SK-N-DZ (cell line): ENCODE measurements at places on chromosomes 12 and 14.

DNA sequence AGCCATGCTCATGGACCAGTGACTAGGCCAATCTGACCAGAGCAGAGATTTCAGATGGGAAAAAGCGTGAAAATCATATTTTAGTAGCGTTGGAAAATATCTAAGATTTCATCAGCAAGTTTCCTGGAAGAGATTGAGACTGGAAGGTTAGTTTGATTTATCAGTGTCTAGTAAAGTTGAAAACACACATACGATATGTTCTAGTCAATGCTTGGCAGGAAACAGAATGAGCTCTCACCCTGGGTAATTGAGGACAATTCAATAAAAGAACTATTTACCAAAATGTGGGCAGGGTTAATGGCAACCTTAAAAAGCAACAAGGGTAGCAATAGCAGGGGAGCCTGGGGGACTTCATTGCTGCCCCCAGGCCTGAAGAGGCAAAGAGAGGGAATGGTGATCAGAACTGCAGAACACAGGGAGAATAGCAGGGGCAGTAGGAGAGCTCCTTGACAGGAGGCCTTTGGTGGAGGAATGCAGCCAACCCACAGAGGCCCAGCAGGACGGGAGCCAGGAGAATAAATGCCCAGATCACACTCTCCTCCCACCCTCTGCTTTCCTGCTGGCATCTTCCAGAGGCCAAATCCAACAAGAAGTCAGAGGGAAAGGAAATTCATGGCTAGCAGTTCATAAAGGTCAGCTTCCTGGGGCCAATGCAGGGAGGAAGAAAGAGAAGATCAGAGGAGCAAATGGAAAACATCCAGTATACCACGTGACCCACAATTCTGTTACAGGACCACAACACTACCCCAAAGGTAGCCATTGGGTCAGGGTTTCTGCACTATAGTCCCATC lies 27.6 kb upstream of the LRP6 start:
- DNase-seq, result no peak

DNA sequence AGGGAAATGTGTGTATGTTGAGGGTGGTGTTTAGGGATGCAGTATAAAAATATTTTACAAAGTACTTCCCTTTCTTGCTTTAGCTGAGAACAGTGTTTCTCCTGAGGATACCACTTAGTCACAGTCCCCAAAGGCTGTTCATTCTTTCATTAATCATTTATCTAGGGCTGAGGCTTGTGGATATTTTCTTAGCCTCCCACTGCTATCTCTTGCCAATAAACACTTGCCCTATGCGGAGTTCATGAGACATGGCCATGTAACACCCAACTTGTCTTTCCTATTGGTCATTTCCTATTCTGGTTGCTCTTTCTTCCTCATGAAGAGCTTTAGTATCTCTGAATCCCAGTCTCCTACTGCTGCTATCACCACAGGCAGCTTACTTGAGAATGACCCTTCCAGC lies 75.1 kb downstream of the ETNK1 start:
- no peak for DNase-seq

DNA sequence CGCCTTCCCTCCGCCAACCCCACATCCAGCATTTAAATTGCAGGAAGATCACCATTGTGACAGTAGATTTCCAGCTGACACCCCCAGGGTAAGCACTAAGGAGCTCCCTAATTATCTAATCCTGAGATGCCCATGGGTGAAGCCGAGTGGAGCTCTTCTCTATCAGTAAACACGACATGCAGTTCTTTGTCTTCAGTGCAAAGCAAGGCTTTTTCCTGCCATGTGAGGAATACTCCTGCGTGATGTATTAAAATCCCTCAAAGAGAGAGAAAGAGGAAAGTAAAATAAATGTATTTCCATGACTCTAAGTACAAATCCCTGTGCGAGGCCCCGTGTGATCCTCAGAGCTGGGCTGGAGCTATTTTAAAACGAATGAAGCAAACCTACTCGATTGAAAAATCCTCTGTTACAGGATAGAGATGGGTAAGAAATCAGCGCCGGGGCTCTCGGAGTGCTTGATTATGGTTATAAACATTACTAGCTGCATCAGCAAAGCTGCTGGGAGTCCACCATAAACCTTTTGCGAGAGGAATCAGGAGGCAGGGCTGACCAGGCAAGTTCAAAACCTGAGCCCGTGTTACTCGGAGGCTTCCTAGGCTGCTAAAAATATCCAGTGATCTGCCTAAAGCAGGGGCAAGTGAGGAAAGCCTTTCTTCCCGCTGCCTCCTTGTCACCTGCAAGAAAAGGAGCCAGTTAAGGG lies 61.5 kb downstream of the MAP1LC3B2 start:
- DNase-seq, result no peak

- DNase-seq, result no peak
Measured at GRCh38 chr12:69337311-69338090, 10.7 kb upstream of the LYZ start.

GRCh38 chr12:1628666-1629337 lies at the start of gene WNT5B:
TSS of gene WNT5B (plus strand) at chr12:1629231. CDS start at chr12:1631355, 2,124 bp downstream.
- no peak for DNase-seq

DNA sequence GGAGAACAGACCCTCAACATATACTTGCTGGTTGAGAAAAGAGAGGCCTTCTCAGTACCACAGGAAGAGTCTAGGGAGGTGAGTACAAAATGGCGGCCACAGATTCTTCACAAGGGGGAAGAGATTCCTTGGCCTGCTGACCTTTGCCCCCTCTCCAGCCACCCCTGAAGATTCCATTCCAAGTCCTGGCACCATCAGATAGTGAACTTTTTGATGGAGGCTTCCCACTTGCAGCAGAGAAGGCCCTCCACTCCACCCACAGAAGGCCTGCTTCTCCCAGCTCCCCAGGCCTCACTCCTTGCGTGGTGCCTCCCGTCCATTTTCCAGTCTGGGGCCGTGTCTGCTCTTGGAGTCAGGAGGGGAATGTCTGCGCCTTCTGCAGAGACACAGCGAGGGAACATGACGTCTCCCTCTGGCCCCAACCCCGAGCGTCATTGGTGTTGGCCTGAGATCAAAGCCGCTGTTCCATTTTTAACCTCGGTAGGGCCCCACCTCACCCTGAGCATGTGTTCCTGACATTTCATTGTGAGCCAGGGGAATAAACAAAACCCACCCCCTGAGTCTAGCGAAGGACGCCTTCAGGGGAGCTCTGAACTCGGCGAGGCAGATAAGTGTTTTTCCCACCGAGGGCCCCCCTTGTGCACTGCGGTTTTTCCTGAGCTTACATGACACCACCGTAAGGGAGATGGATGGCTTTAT lies 268.7 kb upstream of the TBX3 start:
- DNase-seq, result no peak

DNA sequence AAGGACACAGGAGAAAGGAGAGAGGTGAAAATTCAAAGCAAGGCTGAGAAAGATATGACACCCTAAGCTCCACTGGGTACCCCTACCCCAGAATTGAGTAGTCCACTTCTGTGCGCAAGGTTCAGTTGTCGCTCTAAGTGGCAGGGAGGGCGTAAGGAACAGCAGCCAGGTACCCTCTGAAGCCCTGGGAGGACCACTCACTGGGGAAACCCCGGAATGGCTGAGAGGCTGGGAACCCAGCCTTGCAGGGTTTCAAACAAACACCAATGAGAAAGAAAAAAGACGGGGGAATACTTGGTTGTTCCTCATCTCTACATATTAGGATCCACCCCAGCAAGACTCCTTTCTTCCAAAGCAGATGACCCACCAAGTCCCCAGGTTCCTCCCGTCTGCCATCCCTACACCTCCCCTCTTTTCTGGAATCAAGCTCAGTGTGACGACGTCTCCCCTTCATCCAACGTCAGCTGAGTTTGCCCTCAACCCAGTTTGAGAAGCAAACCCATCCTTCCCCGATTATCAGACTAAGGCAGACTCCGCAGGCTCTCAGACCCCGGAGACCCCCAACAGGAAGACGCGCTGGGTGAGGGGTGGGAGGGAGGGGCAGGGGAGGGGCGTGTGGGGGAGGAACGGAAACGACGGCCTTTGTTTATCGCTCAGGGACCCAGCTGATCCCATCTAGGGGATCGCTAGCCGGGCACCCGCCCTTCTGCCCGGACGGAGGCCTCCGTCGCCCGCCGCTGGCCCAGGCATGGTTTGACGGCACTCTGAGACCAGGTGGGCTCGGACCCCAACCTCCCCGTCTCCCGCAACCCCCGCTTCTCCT lies 795 bp downstream of the LMBR1L start:
- no peak for DNase-seq

GRCh38 chr12:106910202-106910601 lies 45.5 kb upstream of the TMEM263 start:
- DNase-seq, result no peak

DNA sequence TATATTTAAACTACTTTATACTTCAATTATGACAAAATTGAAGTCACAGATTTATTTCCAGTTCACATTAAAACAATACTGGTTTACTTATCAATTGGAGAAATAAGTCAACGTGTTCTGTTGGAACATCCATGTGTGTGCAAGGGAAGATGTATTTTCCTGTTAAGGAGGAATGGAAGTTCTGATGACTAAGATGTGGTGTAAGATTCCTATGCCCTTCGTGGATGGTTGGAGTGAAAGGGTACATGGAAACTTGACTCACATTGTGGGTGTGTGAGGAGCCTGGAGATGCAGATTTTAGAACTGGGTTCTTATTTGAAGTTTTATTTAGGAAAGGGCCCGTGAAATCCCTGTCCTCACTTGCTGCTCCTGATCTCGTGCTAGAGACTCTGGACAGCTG lies 95.3 kb downstream of the CATSPERB start:
- DNase-seq, result no peak

GRCh38 chr12:57770734-57771133 lies 1.2 kb downstream of the METTL1 start:
- peak; percentile 8 for DNase-seq

DNA sequence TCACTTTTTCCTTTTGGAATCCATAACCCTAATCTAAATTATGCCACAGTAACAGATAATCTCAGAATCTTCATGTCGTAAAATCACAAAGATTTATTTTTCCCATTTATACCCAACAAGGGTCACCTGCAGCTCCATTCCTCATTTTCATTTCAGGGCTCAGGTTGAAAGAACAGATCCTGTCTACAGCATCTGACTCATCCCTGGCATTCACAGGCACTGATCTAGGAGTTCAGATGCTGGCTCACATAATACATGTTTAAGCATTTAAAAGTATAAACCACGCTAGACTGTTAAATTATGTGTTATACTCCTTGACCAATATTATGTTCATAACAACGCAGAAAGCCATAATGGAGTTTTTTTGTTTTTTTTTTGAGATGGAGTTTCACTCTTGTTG lies 58.3 kb downstream of the STON2 start:
- no peak for DNase-seq

DNA sequence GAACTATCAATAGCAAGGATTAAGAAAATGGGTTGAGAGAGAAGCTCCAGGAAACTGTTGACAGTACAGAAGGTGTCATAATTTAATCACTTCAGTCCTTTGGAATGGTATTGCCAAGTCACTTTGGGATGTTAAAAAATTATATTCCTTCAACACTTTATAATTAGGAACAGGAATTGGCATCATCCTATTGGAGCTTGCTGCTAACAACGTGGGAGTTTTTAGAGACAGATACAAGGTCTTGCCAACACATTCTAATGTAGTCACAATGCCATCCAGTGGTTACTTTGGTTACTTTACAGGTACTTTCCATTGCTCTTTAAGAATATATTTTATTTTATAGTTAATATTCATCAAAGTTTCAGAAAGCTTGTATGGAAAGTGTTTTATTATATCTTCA lies 310.1 kb downstream of the SYT1 start:
- DNase-seq, result no peak
